CD14-positive monocyte (primary cell): ENCODE measurements at places on chromosomes 11 and 22.

DNA sequence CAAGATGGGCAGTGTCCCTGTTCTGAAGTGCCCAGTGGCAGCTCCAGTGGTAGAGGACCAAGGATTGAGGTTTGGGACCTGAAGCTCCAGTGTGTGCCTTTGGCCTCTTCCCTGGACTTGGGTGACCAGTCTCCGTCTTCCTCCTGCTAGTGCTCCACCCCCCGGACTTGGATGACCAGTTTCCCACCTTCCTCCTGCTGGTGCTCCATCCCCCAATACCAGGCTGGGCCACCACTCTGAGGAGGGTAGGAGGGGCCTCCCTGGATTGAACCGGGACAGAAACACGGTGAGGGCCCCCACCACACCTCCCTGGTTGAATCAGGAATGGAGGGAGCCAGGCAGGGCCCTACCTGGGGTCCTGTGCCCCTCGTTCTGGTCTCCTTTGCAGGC is 10.9 kb upstream of the NEAT1 start:
- no peak for DNase-seq

DNA sequence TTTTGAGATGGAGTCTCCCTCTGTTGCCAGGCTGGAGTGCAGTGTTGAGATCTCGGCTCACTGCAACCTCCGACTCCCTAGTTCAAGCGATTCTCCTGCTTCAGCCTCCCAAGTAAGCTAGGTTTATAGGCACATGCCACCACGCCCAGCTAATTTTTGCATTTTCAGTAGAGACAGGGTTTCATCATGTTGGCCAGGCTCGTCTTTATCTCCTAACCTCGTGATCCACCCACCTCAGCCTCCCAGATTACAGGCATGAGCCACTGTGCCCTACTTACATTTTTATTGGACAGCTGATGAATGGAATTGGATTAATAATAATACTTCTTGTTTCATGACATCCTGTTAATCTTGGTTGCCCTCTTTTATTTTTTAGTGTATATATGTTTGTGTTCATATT is 3.0 kb upstream of the MRGPRD start:
- DNase-seq = no peak

DNA sequence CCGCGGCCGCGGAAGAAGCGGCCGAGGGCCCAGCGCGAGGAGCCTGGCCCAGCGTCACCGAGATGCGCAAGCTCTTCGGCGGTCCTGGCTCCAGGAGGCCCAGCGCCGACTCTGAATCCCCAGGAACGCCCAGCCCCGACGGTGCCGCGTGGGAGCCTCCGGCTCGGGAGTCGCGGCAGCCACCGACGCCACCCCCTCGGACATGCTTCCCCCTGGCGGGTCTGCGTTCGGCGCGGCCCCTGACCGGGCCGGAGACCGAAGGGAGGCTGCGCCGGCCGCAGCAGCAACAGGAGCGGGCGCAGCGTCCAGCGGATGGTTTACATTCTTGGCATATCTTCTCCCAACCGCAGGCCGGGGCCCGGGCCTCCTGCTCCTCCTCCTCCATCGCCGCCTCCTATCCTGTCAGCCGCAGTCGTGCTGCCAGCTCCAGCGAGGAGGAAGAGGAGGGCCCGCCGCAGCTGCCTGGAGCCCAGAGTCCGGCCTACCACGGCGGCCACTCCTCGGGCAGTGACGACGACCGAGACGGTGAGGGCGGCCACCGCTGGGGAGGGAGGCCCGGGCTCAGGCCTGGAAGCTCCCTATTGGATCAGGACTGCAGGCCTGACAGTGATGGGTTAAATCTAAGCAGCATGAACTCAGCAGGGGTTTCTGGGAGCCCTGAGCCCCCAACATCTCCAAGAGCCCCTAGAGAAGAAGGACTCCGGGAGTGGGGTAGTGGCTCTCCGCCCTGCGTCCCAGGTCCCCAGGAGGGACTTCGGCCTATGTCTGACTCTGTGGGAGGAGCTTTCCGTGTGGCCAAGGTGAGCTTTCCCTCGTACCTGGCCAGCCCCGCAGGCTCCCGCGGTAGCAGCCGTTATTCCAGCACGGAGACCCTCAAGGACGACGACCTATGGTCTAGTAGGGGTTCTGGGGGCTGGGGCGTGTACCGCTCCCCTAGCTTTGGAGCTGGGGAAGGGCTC is 1.2 kb downstream of the ARHGEF17 start:
- peak; percentile 57 for DNase-seq

GRCh38 chr11:4903484-4903883 is at the start of gene OR51A7:
OR51A7 (plus strand) TSS chr11:4903783; CDS start chr11:4907370, 3,587 bp downstream.
- DNase-seq = no peak

GRCh38 chr11:73950869-73951710 is at the start of gene DNAJB13:
DNAJB13 (plus strand) TSS chr11:73951026; CDS start chr11:73951070, 44 bp downstream.
- peak; percentile 44 for DNase-seq

- DNase-seq = no peak
Observed at GRCh38 chr11:91156041-91156440, 933.2 kb upstream of the CHORDC1 start.

DNA sequence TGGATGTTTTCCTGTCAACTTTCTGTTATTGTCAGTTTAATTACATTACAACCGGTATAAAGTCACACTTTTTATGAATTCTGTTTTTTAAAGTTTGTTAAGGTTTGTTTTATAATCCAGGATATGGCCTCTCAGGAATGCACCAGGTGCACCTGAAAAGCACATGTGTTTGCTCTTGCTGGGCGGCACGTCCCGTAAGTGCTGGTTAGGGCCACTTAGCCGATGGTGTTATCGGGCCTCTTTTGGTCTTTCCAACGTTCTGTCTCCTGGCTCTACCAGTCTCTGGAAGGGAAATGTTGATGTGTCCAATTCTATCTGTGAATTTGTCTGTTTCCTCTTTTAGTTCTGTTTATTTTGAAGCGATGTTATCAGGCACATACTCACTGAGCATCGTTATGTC is 695.7 kb downstream of the BRD1 start:
- DNase-seq = no peak

GRCh38 chr11:32821517-32821916 is 8.2 kb upstream of the PRRG4 start:
- peak; percentile 54 for DNase-seq

- DNase-seq = no peak
Observed at GRCh38 chr11:133661846-133662245, 129.5 kb upstream of the OPCML start.

DNA sequence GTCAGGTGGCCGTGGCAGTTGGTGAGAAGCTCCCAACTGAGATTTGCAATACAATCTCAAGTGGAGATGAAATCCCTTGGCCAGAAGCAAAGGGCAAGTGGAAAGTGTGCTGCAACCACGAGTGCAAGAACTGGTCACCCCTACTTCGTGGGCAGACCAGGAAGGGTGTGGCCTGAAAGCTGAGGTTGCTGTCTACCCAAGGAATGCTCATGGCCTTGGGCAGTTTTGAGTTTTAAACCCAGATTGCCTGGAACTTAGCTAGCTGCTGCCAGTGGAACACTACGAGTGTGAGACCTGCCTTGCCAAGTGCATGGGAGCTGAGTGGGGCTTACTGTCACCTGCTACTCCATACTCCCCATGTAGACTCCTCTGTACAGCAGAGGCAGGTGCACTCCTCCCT is 113.3 kb upstream of the FAT3 start:
- DNase-seq = no peak

DNA sequence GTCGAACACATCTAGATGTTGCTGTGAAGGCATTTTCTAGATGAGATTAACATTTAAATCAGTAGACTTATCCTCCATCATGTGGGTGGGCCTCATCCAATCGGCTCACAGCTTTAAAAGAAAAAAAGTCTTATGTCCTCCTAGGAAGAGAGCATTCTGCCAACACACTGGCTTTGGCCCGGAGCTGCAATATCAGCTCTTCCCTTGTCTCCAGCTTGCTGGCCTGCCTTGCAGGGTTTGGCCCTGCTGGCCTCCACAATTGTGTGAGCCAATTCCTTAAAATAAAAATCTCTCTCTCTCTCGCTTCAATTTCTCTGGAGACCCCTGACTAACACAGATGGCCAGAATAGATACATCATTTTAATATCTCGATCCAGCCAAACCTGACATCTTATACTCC is 13.1 kb upstream of the ABCC8 start:
- DNase-seq = no peak

DNA sequence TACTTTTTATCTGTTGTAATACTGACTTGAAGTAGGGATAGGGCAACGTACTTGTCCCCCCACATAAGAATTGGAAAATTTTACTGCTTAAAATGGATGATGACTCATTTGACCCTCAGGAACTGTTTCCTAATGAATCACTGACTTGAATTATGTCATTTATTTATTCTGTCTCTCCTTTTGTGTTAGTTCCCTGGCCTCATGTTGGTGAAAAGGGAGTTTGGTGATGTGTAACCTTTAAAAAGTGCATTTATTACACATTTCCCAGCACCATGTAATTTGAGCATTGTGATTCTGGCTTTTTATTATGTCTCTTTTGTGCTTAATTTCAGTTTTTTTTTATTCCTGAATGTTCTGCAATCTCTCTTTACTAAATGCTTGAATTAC is 20.3 kb upstream of the PGM2L1 start:
- DNase-seq = no peak

GRCh38 chr22:42171417-42171816 is 40.8 kb upstream of the CYP2D6 start:
- no peak for DNase-seq

DNA sequence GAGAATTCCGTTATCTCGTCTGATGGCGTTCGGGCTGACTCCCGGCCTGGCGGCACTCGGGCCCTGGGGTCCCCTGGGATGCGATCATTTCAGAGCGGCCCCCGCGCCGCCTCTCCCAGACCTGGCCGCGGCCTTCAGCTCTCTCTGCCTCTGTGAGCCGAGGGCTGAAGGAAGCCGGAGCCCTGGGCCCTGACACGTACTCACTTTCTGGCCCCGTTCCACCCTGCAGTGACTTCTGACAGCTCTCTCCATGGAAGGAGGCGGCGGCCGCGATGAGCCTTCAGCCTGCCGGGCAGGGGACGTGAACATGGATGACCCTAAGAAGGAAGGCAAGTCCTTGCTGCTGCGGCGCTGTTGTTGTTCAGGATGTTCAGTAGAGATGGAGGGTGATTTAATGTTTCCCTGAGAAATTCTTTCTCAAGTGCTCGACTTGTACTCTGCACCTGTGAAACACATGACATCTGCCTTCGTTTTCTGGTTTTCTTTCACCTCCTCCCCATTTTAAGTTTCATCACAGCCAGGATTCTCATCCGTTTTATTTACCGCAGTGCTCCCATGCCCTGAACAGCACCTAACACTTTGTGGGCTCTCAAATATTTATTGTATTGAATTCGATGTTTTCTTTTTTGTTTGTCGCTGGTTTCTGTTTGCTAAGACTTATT is 612 bp downstream of the GTSE1 start:
- DNase-seq = no peak
